ENCODE measurements at places on chromosomes 4 and X.

GRCh38 chrX:106898462-106898861 lies 4.7 kb downstream of the RIPPLY1 start:
- no peak for DNase-seq

DNA sequence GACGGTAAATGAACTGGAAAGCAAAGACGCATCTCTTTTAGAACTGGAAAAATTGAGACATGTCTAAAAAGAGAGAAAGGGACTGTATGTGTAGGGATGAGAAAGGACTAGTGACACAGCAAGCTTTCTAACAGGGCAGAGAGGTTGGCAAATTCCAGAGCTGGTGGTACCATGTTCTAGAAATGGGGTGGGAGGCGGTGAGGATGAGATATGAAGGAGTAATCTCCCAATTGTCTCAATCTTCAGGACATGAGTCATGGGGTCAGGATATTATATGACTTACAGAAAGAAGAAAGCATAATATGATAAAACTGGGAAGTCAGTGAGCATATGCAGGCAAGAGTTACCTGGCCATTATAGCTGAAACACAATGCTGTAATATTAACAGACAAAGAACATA lies 14.2 kb downstream of the TAB3 start:
- no peak for DNase-seq

GRCh38 chrX:140712413-140713173 lies 3.0 kb downstream of the LINC00632 start:
- DNase-seq = no peak

DNA sequence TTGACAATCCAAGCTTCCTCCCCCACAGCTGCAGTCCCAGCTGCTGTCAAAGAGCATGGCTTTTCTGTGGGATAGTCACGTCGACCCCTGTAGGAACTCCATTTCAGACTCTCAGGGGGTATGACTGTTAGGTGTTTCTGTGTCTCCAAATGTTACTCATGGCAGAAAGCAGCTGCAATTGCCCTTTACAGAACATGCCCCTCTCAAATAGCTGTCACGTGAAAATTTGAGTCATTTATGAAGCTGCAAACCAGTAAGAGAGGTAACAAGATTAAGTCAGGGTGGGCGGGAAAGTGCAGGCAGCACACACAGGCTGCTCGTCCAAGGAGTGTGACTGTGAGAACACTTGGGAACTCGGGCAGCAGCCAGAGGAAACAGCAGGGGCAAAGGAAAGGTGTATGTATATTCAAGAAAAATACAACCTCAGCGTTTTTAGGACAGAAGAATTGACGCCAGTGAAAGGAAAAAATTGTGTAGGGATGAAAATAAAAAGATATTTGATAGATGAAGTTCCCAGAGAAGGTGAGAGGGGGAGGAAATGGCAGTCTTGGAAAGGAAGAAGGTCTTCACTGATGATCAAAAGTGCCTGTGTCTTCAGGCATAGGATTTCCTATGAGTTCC lies 66.5 kb upstream of the TMEM184C start:
- DNase-seq = no peak

GRCh38 chr4:2280531-2281300 lies 18.8 kb upstream of the MXD4 start:
- DNase-seq = no peak

DNA sequence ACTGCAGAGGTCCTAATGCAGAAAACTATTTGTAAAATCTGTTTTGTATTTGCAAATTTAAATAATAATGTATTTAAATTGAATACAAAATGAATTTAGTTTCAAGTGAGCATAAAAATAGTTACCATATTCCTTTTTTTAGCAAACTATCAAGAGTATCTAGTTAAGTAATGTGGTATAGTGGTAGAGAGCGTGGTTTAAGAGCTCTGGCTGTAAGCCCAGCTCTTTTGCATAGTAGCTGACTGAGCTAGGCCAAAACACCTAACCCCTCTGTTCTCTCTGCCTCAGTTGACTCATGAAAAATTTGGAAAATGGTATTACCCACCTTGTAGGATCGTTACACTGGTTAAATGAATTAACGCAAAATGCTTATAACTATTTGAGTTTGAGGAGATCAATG lies 18.1 kb upstream of the ADAD1 start:
- DNase-seq = no peak

DNA sequence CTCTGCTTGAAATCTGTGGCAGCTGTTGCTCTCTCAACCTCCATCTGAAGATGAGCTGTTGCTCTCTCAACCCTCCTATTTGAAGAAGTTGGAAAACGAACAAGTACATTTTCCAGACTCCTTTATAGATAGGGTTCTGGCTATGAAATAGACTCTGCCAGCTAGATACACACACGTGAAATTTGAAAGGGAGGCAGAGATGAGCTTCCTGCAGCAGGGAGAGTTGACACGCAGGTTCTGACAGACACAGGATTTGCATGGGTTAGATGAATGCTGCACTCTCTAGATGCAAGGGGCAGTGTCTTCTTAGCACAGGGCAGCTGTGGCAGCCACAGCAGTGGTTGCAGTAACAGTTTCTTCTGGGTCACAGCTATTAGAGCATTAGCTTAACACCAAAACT lies 8.0 kb upstream of the PYURF start:
- DNase-seq = no peak

- no peak for DNase-seq
Measured at GRCh38 chrX:19990151-19990555, 708 bp downstream of the BCLAF3 start.

DNA sequence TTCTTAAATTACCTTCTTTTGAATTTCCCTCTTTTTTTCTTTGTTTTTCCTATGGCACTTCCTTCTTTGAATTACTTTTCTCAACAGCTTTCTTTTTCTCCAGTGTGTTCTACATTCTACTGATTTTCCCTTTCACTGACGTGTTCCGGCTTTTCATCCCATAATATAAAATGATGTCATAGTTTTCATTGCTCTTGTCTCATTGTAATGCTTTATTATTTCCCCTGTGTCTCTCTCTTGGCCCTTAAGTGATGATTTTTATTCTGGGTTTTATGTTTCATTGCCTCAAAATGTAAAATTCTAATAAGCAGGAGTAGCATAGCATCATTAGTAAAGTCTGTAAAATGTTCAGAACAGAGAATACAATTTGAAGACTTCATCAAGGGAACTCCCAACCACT lies 299.3 kb downstream of the KCTD8 start:
- no peak for DNase-seq

- no peak for DNase-seq
Measured at GRCh38 chr4:151555151-151555945, 146.4 kb downstream of the FHIP1A start.

DNA sequence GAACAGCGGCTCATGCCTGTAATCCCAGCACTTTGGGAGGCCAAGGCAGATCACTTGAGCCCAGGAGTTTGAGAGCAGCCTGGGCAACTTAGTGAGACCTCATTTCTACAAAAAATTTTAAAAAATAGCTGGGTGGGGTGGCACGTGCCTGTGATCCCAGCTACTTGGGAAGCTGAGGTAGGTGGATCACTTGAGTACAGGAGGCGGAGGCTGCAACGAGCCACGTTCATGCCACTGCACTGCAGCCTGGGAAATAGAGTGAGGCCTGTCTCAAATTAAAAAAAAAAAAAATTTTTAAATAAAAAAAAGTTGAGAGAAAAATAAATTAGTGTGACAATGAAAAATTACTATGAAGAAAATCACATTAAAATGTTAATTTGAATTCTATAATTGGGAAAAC lies 10.5 kb downstream of the VEGFC start:
- DNase-seq = no peak

GRCh38 chr4:113060853-113061252 lies 11.4 kb downstream of the ANK2 start:
- no peak for DNase-seq

- DNase-seq = no peak
Measured at GRCh38 chr4:47002580-47002979, 9.2 kb upstream of the GABRA4 start.

DNA sequence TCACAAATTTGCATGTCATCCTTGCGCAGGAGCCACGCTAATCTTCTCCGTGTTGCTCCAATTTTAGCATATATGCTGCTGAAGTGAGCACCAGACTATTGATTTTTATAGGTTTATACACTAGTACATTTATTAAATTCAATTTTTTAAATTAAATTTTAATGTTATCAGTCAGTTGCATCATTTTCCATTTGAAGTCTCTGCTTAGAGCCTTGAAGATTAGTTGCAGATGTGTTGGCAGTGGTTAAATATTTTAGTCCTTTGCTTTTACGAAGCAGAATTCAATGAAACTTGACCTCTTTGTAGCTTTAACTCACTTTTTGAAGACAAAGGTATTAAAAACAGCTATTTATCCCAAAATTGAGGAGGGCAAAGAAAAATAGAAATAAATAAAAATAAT lies 16.5 kb downstream of the TRAPPC11 start:
- DNase-seq = no peak

DNA sequence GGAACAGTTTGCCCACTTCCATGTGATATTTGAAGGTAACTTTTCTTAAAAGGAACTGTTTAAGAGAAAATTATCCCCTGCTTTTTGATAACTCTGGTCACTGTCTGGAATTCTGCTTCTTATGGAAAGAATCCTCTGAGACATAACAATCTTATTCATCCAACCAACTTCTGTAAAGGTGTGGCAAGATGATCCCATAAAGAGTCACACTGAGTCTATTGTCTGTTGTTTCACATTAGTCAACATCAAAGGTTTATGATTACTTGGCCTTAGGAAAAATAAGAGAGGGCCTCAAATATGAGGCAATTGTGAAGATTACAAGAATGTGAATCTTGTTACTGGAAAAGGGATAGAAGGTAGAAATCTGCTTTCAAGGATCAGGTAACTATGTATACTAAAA lies 88.0 kb upstream of the MAGEB18 start:
- DNase-seq = no peak

DNA sequence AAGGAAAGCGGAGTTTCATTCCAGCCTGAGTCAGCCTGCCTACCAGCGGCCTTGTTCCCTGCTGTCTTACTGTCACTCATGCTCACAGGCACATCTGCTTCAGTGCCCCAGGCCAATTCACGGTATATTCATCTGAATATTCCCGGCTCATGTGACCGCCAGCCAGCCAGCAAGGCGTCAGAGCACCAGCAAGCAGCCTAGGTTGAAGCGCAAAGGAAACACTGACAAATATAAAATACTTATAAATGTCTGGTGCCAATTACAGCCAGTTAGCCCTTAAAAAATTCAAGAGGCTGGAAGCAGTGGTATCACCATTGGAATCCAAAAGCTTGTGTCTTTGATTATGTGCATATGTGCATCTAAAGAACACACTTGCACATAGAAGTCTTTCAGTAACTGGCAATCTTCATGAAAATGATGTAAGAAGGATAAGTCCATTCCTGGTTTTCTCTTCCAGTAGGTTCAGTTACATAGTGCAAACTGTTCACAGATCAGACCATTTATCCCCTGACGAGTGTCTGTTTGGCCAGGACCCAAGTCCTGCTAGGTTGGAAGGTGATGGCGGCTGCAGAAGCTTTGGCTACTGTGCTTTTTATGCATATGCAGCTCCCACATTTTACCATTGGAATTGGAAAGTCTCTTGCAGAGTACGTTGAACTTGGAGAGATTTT lies 61.3 kb downstream of the LUZP4 start:
- no peak for DNase-seq

- DNase-seq = no peak
Measured at GRCh38 chrX:1239681-1240142, 27.3 kb upstream of the CRLF2 start.

GRCh38 chr4:47287735-47288134 lies 175.8 kb downstream of the COMMD8 start:
- no peak for DNase-seq

- DNase-seq = no peak
Measured at GRCh38 chrX:114932550-114932949, 84.9 kb downstream of the IL13RA2 start.

GRCh38 chrX:55119712-55120111 lies 30.9 kb downstream of the PAGE2 start:
- DNase-seq = no peak

GRCh38 chr4:138003248-138003647 lies 238.9 kb downstream of the SLC7A11 start:
- no peak for DNase-seq

GRCh38 chr4:17283832-17284231 lies 228.1 kb downstream of the QDPR start:
- DNase-seq = no peak

- no peak for DNase-seq
Measured at GRCh38 chr4:159018062-159018629, 84.7 kb upstream of the RAPGEF2 start.

DNA sequence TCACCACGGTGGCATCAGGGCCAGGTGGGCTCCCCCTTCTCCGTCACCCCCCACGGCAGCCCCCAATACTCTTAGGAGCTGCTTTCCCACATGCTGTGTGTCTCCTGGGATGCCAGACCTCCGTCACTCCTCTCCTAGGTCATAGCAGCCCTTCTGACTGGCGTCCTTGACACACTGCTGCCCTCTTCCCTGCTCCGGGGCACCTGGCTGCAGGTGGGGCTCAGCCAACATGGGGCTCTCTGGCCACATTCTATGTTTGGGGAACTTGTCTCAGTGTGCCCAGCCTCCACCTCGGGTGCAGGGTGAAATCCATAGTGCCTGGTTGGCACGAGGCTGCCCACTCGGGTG lies 13.8 kb downstream of the TMEM175 start:
- no peak for DNase-seq

GRCh38 chr4:78005086-78005485 lies 52.0 kb upstream of the FRAS1 start:
- DNase-seq = no peak

DNA sequence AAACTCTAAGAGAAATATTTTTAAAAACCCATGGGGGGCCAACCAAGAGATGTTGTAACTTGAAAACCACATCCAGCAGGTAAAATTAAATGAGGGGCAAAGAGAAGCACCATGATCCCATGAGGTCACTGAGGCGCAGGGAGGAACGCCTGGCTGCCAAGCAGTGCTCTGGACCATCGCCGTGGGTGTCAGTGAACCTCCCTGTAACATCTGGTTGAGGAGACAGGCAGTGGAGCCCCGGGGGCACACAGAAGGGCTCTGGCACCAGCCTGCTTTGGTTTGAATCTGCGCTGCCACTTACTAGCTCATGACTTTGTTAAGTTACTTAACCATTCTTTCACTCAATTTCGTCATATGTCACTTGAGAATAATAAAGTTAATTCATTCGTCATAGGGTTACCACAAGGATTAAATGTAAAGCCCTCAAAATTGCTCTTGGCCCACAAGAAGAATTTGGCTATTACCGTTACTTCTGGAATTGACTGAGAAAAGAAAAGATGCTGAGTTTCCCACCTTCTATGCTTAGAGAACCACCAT lies 41.6 kb upstream of the SLC25A4 start:
- no peak for DNase-seq

GRCh38 chr4:74168841-74169240 lies 10.9 kb downstream of the MTHFD2L start:
- DNase-seq = no peak

DNA sequence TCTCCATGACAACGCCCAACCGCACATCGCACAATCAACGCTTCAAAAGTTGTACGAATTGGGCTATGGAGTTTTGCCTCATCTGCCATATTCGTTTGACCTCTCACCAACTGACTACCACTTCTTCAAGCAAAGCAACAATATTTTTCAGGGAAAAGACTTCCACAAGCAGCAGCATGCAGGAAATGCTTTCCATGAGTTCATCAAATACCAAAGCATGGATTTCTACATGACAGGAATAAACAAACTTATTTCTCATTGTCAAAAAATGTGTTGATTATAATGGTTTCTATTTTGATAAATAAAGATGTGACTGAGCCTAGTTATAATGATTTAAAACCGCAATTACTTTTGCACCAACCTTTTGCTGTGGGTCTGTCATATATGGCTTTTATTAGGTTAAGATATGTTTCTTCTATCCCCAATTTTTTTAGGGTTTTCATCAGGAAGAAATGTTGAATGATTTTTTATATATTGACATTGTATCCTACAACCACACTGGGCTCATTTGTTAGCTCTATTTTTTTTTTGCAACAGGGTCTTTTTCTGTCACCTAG lies 138.4 kb downstream of the PWWP3B start:
- no peak for DNase-seq
